Pancreas (tissue), 10 donors: ENCODE measurements at places on chromosomes 12 and 14.

DNA sequence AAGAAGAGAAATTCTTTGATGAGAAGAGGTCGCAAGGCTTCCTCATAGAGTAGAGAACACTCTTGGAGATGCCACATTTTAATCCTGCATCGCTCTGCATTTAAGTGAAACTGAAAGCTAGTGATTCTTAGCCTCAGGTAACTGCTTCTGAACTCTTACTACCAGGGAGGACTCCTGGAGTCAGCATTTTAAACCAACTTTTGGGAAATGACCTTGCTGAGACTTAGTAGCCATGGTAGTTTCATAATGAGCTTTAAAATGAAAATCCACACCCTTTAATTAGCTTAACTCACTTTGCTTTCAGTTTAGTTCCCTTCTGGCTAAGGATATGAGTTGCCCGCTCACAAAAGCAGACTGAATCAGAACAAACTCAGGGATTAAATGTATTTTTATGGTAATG, 80.3 kb downstream of the SYNE2 start:
- no peak for DNase-seq

DNA sequence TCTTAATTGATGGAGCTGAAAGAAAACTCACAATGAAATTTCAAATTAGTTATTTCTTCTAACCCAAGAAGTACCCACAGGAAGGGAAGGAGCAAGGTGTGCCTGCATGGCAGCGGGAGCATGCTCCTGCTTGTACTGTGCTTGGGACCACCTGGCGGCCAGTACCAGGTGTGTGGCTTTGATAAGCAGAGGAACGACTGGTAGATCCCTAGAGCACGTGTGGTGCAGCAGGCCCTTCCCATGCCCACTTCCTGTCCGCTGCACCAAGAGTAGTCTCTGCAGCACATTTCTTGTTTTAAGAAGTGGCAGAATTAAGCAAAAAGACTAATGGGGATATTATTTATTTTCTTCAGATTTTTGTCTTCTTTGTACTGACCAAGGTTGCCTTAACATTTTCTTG, 122.3 kb upstream of the ATF1 start:
- peak; percentile 28 for DNase-seq

DNA sequence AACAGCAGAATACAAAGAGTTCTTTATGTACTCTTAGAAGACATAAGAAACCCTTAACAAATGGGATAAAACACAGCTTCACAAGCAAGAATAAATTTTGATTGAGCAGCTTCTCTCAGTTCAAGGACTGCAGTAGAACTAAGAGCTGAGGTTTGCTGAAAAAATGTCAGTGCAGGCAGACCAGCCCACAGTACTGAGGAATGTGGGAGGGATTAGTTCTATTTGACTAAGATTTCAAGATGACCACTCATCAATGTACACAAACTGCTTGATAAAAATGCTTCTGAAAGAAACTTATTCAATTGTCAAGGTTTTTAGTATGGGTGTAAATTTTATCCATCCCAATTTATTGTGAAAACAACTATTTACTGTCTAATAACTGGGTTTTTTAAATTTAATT, 138.4 kb downstream of the SEC23A start:
- no peak for DNase-seq

- DNase-seq, result no peak
Observed at GRCh38 chr14:23202001-23202400, 18.5 kb upstream of the SLC7A8 start.

GRCh38 chr14:99643343-99643742, 1.6 kb upstream of the HHIPL1 start:
- DNase-seq, result no peak

DNA sequence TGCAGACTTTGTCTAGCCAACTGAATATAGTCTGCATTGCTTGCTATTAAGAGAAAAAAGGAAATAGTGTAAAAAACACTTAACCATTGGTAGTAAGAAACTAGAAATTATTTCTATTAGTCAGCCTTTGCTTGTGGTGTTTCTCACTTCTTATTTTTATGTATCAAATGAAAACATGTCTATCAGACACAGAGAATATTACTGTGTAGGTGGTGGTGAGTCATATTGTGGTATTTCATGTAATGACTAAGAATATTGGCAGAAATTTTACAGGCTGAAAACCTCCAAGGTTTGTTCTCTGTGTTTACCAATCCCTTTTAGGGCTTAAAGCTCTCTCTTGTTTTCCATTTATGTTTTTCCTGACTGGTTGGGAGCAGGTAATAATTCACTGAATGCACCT, 87.2 kb downstream of the DAAM1 start:
- DNase-seq, result no peak

DNA sequence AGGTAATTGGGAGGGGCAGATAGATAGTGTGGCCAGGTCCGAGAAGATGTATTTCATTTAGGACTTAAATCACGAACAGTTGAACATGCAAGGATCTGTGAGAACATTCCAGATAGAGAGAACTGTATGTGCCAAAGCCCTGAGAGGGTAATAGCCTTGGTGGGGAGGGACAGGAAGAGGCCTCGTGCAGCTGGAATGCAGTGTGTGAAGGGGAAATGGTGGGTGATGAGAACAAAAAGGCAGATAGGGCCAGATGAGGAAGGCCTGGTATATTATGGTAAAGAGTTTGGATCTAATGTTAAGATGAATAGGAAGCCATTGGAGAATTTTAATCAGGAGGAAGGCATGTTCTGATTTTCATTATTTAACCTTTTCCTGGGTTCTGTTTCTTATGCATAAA, 136.3 kb downstream of the TPH2 start:
- DNase-seq, result no peak

DNA sequence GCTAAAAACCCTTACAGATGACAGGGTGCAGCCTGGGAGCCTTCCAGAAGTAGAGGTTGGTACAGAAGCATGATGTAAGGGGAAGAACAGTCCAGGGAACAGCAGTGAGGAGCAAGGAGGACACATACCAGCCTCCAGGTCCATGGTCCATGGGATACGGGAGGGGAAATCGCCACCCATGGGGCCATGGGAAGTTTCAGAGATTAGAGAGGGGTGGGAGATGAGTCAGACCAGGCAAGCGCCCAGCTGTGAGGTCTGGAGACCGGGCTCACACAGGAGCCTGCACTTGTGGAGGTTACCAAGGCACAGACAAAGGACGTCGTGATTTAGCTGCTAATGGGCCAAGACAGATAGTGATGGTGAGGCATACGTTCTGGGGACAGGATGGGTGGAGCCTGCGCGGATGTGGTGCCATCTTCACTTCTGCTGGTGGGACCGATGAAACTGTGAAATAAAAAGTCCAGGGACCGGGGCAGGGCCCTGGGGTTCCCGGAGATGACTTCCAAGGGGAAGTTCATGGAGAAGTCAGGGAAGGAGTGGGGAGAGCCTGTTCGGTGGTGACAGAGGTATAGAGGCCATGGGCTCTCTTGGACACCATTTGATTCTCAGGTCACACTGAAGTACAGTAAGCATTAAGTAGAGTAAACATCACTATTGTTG, 17.7 kb upstream of the LRP1-AS start:
- no peak for DNase-seq
